ENCODE measurements at places on chromosomes 13 and 19.

DNA sequence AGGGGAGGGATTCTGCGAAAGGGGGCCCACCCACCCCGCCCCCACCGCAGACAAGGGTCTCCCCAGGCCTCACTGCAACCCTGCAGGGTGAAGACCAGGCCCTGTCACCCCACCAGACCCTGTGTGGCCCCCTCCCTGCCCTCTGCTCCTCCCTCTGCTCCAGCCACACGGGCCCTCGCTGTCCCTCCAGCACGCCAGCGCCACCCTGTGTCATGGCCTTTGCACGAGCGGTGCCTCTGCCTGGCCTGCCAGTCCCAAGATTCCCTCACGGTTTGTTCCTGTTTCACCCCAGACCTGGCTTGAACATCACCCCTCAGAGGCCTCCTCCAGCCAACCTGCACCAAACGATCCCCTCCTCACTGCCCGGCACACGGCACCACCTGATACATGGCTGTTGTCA lies 27.3 kb downstream of the PIP5K1C start:
- DNase-seq = no peak

DNA sequence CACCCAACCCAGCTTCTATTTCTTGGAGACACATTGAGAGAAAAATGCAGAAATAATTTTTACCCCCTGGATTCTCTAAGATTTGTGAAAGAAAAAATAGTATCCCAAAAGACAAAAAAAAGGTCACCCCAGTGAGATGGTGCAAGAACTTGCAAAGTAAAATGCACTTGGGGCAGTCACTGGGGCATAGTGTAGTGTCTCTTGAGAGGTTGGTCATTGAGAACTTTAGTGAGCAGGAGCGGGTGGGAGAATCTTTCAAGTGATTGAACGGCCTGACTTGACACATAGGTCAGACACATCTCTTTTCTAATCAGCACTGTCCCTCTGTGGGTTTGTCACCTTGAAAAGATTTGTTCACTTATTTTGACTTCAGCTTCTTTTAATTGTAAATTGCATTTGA lies 2.4 kb downstream of the ZNF85 start:
- DNase-seq = no peak

- no peak for DNase-seq
Observed at GRCh38 chr13:27797228-27797624, 4.9 kb downstream of the GSX1 start.

DNA sequence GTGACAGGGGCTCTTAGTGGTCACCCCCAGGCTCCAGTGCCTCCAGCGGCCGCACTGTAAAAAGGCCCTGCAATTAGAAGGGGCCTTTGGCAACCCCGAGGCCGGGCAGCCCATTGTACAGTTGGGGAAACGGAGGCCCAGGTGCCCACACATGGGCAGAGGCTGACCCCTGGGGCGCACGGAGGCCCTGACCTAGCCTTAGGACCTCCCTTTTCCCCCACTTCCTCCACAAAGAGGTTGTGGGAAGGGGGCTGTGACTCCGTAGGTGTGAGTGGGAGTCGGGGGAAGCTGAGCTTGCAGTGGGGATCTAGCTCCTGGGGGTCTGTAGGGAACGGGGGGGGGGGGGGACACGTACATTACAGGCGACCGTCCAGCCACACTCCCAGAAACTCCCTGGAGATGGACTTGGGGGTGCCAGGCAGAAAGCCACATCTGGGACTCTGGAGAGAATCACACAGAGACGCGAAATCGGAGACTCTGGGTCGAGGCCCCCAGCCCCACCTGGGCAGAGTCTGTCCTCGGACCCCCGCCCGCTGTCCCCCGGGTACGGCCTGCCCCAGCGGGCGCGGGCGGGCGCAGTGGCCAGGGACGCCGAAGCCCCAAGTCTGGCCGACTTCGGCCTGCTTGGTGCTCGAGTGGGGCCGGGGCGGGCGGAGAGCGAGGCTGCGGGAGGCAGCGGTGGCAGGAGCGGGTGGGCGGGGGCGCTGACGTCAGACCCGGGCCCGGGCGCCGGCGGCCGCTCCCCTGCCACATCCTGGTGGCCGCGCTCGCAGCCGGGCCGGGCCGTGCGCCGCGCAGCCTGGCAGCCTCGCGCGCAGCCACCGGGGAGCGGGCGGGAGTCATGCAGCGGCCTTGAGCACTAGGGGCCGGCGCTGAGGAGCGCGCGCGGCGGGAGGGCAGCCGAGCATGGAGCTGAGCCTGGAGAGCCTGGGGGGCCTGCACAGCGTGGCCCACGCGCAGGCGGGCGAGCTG lies at the start of gene ONECUT3:
TSS of gene ONECUT3 (plus strand) at position 750 of the 972 bp plus-strand sequence. CDS start at position 907, 157 bp downstream.
- DNase-seq = no peak

GRCh38 chr13:40940841-40941240 lies 78.3 kb downstream of the ELF1 start:
- DNase-seq = no peak

All from activated CD4-positive, alpha-beta T cell treated with anti-CD3 and anti-CD28 coated beads, Interleukin-2, amount 10 ng/mL, durations not matched to agents 7 days and 5 days (primary cell).